ENCODE measurements at places on chromosomes 12 and 14. TPM values are rescaled to one million over a fixed set of nuclear protein-coding genes. Genes with fewer than 3 reads are reported as not detected.

The ACRBP gene
- 1.7 TPM for total RNA-seq

The CACNA2D4 gene
- total RNA-seq = 5.0 TPM

The SYNE3 gene
- total RNA-seq = 18.5 TPM

The SLC10A1 gene
- not detected for total RNA-seq

The MMP19 gene
- not detected for total RNA-seq

The IFNG-AS1 gene
- 2.1 TPM for total RNA-seq

The CCDC60 gene
- not detected for total RNA-seq

The PMEL gene
- total RNA-seq = not detected

The DICER1 gene
- total RNA-seq = 77.1 TPM

The RTN1 gene
- total RNA-seq = not detected

The LRRC43 gene
- total RNA-seq = 0.39 TPM

The RD3L gene
- not detected for total RNA-seq

The GLIPR1L1 gene
- not detected for total RNA-seq

The SERPINA12 gene
- total RNA-seq = not detected

The CARMIL3 gene
- 0.14 TPM for total RNA-seq

The ACTN1 gene
- 153 TPM for total RNA-seq

The DENND5B gene
- 0.19 TPM for total RNA-seq

The KCNK10 gene
- not detected for total RNA-seq

The E2F7 gene
- total RNA-seq = not detected

The ATP23 gene
- total RNA-seq = 4.7 TPM

The NPAS3 gene
- not detected for total RNA-seq

The CLEC9A gene
- total RNA-seq = not detected

The PPP1R1A gene
- not detected for total RNA-seq

The MYF5 gene
- total RNA-seq = not detected

The FBLN5 gene
- 1.4 TPM for total RNA-seq

The MMP17 gene
- total RNA-seq = 0.90 TPM

The CCDC38 gene
- total RNA-seq = not detected
